PC-3 (cell line): ENCODE measurements at places on chromosomes 3 and 15.

DNA sequence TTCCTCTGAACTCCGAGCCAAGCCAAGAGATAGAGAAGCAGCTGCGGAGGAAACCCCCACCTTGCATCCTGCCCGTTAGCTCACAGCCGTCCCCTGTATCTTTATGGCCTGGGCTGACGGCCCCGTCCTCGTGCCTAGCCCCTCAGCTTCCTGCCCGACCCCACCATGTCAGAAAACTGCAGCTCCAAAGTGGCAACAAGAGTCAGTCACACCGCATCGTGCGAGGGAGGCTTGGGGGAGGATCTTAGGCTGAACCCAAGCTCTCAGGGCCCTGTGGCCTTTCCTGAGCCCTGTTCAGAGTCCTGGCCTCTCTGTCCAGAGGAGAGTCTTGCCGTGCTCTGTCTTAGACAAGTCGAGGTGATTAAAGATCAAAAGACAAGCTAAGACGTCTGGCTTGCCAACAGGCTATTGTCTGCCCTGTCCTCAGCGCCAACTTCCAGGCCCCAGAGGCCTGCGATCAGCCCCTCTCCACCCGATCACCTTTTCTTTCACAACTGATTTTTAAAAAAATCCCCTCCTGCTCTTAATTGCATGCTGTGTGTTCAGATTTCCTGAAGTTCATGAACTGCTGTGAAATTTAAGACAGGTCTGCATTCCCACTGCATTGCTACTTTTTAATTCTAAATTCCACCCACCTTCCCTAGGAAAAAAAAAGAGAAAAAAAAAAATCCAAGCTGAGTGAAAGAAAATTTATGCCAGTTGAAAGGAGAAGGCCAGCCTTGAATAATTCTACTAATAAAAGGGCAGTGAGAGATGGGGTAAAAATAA, 89.7 kb upstream of the WNT5A start:
- no peak for DNase-seq

DNA sequence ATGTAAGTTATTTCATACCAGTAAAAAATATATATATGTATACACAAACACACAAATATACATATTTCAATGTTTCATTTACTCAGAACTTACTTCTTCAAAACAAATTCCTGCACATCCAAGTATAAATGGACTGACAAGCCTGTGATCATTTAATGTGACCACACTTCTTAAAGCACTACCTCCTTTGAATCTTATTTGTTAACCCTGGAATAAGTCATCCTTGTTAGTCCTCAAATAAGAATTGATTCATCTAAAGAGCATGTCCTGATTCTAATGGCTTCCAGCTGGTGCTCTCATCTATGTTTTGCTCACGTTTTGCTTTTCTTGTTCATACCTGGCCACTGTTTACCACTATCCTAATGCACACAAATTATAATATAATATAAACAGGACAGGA, 103.9 kb upstream of the UBP1 start:
- DNase-seq = no peak

GRCh38 chr3:191391861-191392808, 61.8 kb upstream of the UTS2B start:
- DNase-seq = no peak

GRCh38 chr15:37149146-37149545, 48.8 kb upstream of the MEIS2 start:
- no peak for DNase-seq

DNA sequence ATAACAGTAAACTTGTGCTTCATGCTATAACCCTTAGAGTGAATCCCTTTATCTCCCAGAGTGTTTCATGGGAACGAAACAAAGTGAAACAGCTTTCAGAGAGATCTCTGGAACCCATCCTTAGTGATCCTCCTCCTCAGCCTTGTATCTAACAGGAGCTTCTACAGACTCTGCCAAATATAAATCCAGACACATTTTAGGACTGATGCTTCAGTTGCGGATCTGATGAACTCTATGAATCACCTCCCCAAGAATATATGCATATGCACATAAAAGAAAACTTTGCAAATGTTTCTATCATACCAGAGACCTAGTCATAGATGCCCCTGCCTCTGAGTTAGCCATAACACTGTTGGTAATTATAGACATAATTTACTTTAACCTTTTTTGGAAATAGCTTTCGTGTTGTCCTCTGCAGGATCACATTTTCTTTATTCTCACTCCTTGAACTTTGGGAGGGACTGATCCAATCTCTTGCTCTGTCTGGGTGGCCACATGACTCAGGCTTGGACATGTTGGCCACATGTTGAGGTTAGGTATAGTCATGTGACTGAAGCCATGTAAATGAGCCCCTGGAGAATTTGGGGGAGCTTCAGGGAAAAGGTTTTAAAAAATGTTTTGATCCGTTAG, 306.4 kb upstream of the CNTN3 start:
- no peak for DNase-seq

- peak; percentile 82 for DNase-seq
These were observed 7.1 kb downstream of the CPN2 start for GRCh38 chr3:194344012-194344411.

DNA sequence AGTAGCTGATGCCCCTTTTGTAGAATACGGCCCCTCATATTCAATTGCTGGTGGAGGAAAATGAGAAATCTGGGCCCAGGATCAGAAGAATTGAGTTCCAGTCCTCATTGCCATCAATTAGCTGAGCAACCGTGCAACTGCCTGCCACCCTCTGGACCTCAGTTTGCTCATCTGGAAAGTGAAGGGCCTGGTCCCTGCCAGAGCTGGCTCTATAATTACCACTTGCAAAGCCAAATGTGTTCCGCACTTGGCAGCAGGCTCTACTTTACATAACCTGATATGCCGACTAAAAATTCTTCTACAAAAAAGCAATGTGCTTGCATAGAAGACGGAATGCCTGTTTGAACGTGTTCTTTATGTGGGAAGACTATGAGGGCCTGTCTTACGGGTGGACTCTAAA, 8.6 kb upstream of the ITGB5 start:
- no peak for DNase-seq

DNA sequence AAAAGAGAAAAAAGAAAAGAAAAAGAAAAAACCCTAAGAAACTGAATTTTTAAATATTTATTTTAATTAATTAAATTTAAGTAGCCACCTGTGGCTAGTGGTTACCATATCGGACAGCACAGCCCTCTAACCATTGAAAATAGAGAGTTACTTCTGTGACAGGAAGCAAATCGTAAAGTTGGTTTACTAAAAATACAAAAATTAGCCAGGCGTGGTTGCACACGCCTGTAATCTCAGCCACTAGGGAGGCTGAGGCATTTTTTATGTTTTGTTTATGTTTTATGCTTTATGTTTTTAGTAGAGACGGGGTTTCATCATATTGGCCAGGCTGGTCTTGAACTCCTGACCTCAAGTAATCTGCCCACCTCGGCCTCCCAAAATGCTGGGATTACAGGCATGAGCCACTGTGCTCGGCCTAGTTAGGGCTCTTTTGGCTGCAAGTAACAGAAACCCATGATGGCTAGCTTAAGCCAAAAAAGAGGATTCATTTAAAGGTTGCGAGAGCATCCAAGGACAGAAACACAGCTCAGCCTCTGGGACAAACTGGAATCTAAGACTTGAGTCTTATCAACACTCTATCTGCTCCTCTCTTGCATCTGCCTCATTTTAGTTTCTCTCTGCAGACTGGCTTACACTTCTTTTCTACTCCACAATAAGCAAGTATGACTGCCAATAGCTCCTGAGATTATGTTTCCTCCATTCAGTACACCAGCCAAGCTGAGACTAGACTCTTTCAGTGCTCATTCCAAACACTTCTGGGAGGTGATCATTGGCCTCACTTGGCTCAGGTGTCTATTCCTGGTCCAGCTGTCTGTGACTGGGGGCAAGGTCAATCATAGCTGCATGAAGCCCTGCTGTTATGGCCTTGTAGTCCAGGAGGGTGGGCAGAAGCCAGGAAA, 6.8 kb upstream of the SKIL start:
- DNase-seq = no peak

GRCh38 chr15:67158367-67158766, 93.0 kb downstream of the SMAD3 start:
- DNase-seq = no peak

GRCh38 chr15:45126535-45127158, 3.0 kb downstream of the DUOXA1 start:
- DNase-seq = peak; percentile 76

DNA sequence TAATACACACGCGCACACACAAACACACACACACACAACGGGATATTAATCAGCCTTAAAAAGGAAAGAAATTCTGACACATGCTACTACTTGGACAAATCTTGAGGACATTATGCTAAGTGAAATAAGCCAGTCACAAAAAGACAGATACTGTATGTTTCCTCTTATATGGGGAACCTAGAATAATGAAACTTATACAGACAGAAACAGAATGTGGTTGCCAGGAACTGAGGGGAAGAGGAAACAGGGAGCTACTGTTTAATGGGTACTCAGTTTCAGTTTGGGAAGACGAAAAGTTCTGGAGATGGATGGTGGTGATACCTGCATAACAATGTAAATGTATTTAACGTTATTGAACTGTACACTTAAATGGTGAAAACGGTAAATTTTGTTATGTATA, 20.2 kb downstream of the ICE2 start:
- DNase-seq = no peak

DNA sequence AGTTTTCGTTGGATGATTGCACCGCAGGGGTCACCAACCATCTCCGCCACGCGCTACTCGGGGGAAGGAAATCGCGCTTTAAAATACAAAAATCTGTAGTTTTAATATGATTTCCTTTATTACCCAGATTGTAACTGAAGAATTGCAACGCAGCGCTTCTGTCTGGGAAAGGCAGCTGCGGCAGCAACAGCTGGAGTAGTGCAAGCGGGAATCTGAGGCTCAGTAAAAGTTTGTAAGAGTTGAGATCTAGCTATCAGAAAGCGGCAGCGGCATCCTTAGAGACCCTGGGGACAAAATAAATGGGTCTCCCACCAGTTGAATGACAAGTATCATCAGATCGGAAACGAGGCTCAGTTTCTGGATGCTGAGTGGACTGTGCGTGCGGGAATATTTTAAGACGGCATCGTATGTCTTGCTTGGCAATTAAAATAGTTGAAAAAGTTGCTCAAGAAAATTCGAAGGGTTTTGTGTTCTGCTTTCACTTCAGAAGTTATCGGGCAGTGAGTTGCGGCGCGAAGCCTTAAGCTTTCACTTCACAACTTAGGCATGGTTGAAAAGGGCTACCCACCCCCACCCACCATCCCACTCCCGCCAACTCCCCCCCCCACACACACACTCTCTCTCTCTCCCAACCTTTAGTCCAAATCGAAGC, 2.7 kb downstream of the MECOM start:
- no peak for DNase-seq

- no peak for DNase-seq
These were observed 15.7 kb downstream of the PLEKHO2 start for GRCh38 chr15:64857421-64857820.

- no peak for DNase-seq
These were observed 4.6 kb downstream of the FSIP1 start for GRCh38 chr15:39778021-39778420.

DNA sequence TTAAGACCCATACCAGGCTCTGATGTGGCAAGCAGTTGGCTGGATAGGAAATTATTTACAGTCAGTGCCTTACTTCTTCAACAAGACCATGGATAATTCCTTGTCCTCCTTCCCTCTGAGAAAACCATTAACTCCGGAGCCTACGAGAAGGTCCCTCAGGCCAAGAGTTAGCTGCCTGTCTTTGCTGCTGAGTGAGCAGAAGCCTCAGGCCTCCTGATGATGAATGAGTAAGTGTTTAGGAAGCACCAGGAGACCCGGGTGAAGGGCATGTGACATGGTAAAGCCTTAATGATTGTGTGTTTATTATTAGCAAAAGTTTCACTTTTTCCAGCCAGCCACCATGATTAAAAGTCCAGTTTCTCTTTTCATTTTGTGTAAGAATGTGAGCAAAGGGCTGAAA, 174.9 kb upstream of the TOPAZ1 start:
- DNase-seq = peak; percentile 21

- no peak for DNase-seq
These were observed 29.4 kb downstream of the RNU5B-1 start for GRCh38 chr15:65333856-65334255.

- peak; percentile 80 for DNase-seq
These were observed 128.2 kb upstream of the SLC7A14 start for GRCh38 chr3:170714122-170714521.

DNA sequence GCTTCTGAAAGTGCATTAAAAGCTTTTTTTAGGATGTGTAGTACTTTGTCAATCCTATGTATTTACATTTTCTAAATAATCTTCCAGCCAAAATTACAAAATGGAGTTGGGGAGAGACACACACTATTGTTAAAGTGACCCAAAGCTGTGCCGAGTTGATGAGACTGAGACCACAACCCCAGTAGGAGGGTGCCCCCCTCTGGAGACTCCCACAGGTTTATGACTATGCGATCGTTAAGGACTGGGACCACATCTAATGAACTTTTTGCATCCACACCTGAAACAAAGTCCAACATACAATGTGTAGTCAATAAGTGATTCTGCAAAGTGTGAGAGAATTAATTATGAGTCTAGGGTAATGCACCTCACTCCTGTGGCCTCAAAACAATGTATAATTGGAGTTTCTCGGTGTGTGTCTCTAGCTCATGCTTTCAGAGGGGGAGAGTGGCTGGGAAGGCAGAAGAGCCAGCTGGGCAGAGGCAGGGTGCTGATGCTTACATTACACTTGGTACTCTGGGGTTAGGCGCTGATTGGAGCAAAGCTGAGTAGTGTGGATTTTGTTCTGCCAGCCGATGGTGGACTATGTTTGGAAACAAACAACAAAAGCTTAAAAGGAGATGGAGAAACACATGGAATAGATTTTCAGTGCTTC, 102.8 kb downstream of the KCNH8 start:
- DNase-seq = no peak

DNA sequence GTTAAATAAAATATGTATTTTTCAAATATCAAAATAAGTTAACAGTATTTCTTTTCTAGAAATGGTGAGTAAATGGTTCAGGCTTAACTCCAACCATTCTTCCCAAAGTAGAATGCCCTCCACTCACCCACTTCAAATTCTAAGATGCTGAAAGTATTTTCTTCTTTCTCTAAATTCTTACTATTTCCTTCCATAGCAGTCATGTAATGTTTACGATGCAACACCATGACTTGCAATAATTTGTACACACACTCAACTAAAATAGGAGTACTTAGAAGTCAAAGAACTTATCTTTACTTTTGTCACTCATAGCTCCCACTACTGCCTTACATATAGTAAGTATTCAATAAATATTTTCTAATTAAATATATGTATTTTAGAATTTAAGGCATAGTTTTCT, 65.0 kb downstream of the AQR start:
- DNase-seq = no peak

GRCh38 chr3:146035366-146035765, 125.6 kb downstream of the PLOD2 start:
- no peak for DNase-seq

GRCh38 chr3:8856721-8857120, 87.3 kb upstream of the OXTR start:
- no peak for DNase-seq

- peak; percentile 50 for DNase-seq
These were observed 33.0 kb upstream of the GNB5 start for GRCh38 chr15:52224211-52224610.
